ENCODE measurements at places on chromosomes 3 and 15.

DNA sequence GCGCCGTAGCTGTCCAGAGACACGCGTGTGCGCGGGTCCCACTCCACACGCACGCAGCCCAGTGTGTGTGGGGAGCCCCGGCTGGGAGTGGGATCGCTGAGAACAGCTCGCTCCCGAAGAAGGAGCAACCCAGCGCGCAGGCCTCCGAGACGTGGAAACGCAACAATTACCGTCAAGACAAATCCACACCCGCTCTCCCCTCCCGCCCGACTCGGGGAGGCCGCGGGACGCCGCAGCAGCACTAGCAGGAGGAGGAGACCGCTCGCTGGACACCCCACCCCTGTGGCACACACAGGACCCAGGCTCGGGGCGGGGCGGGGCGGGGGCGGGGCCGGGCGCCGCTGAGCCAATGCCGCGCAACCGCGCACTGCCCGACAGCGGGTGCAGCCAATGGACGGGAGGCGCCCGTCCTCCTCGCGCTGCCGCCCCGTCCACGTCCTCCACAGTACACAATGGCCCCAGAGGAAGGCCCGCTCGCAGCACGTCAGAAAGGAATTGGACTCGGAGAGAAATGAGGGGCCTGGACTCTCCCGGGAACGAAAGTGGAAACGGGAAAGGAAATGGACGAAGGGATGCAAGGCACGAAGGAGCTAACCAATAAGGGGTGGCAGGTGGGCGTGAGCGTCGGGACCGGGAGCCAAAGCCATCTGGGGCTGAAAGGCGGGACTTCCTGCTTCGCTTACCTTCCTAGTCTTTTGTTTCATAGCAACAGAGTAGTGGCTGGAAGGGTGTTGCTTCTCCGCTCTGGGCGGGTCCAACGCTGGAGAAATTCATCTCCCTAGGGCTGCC, at the start of gene CBLB:
CBLB (minus strand) TSS at position 271 of the 789 bp plus-strand sequence. CDS start 1,435 bp downstream, outside the sequence.
- peak; percentile 97 for DNase-seq

GRCh38 chr3:21168471-21168870, 582.5 kb downstream of the ZNF385D start:
- no peak for DNase-seq

DNA sequence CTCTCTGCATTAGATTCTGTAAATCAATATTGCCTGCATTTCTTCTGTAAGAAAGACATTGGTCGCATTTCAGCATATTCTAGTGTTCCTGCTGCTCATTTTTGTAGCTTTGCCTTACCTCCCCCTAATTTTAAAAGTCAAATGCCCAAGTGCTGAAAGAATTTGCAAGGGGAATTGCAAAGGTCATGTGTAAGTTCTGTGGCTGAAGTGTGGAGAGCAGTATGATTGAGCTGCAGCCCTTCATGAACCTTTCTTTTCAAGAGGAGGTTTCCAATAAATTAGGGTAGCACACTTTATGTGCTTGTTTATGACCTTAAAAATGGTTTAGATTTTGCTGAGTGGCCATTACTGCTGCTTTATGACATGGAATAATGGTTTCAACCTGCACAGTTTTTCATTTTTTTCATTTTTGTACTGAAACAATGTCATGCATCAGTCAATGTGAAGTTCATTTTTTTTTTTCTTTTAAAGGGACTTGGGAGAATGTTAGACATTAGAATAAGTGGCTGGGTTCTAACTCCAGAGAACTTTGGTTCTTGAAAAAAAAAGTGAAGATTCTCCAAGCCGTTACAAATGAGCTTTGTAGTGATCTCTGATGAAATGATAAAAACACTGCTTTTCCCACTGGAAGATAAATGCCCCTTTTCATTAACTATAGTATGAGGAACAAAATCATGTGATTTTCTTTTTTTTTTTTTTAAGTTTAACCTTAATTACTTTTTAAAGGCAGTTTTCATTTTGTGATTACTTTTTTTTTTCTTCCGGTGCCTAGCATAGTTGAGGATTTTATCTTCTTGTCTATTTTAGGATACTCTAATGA, 99.6 kb downstream of the MITF start:
- DNase-seq = peak; percentile 76

DNA sequence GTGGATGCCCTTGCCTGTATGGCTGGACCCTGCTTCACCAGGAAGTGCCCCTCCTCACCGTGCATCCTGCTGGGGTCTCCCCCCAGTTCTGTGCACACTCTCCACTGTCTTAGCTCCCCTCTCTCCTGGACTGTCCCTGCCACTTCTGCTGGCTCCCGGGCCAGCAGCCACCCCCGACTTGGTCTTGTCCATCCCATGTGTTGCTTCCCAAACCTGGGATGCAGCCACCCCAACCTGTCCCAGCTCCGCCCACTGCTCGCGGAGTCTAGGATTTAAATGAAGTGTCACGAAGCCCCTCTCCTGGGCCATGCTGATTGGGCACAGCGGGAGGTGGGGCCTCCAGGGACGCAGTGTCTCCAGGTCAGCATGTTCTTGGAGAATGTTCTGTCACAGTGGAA, 48.5 kb downstream of the PLXNA1 start:
- no peak for DNase-seq

DNA sequence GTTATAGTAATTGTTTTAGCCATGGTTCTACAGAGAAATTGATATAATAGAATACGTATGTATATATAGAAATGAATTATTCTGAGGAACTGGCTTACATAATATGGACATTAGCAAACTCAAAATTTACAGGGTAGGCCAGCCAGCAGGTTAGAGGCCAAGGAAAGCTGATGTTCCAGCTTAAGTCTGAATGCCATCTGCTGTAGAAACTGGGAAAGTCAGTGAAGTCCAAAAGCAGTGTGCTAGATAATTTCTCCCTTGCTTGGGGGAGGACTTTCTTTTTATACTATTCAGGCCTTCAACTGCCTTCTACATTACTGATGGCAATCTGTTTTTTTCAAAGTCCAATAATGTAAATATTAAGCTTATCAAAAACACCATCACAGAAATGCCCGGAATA, 1174.7 kb downstream of the ZPLD1 start:
- no peak for DNase-seq

- DNase-seq = no peak
Measured at GRCh38 chr3:118527514-118528044, 507.1 kb downstream of the IGSF11 start.

- no peak for DNase-seq
Measured at GRCh38 chr3:36429986-36430485, 49.7 kb downstream of the STAC start.

DNA sequence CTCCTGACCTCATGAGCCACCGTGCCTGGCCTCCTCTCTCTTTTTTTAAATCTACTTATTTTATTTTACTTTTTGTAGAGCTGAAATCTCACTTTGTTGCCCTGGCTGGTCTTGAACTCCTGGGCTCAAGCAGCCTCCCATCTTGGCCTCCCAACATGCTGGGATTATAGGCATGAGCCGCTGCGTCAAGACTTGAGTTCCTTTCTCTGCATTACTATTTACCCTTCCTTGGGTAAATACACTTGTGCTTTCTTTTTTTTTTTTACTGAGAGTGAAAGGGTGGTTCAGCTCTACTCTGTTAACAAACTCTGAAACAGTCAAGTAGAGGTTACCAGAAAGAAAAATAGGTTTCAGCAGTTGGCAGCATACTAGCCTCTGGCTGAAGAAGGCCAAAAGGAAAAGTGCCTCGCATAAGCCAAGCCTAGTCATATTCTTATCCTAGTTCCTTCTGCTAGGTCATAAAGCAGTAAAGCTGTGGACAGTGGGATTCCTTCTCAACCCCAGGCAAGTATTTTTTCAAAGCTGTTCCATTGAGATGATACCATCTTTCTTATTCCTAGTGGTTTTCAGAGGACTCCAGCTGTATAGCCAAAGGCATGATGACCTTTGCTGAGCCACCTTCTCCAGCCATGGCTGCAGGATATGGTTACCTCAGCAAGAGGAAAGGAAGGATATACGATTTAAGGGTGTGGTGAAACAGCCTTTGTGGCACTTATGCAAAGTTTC, 135.1 kb downstream of the RBPMS2 start:
- DNase-seq = no peak

GRCh38 chr15:77144492-77145070, 73.7 kb upstream of the TSPAN3 start:
- peak; percentile 100 for DNase-seq

Data from fibroblast of skin of right quadriceps (primary cell).